Suppressor macrophage treated with lipopolysaccharide for 4 hours (primary cell): ENCODE measurements at places on chromosomes 12 and 14.

GRCh38 chr12:46391630-46392029 lies 19.1 kb upstream of the SLC38A2 start:
- DNase-seq: no peak

- no peak for DNase-seq
Observed at GRCh38 chr14:35940291-35940690, 114.2 kb downstream of the BRMS1L start.

DNA sequence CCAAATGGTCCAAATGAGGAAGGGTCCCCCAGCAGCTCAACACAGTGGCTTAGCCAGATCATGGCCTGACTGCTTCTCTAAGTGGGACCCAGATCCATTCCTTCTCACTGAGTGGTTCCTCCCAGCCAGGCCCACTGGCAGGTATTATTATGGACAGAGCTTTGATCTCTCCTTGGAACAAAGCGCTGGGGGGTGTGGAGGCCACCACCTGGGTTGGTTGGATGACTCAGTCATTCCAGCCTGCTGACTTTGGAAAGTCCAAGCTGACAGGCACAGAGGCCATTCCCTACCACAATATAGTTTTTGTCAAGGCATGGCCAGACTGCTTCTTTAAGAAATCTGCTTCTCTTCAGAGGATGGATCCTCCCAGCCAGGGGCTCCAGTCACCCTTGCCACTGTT lies 341.1 kb downstream of the BTG1 start:
- DNase-seq: no peak

DNA sequence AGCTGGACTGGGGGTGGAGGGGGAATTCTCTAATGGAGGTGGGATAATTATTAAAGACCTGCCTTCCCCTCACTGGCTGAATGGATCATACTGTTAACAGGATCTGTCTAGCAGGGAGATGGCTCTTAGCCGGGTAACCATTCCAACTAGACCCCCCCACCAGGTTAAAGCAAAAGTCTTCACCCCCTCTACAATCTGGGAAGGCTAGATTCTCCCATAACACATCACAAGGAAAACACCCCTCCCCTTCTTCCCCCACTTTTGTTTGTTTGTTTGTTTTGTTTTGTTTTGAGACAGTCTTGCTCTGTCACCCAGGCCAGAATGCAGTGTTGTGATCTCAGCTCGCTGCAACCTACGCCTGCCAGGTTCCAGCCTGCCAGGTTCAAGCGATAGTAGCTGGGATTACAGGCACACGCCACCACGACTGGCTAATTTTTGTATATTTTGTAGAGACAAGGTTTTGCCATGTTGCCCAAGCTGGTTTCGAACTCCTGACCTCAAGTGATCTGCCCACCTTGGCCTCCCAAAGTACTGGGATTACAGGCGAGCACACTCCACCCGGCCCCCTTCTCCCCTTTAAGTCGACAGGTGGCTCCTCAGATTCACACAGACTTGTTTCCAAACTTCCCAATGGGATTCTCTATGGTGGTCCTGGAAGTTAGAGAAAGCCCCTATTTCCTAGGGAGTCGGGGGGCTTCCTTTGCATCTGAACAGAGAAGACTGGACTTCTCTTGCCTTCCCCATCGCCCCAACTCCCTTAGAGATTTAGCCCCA lies 3.5 kb upstream of the BAZ2A start:
- DNase-seq: no peak

GRCh38 chr14:71585361-71585760 lies 346.9 kb upstream of the RGS6 start:
- DNase-seq: no peak

DNA sequence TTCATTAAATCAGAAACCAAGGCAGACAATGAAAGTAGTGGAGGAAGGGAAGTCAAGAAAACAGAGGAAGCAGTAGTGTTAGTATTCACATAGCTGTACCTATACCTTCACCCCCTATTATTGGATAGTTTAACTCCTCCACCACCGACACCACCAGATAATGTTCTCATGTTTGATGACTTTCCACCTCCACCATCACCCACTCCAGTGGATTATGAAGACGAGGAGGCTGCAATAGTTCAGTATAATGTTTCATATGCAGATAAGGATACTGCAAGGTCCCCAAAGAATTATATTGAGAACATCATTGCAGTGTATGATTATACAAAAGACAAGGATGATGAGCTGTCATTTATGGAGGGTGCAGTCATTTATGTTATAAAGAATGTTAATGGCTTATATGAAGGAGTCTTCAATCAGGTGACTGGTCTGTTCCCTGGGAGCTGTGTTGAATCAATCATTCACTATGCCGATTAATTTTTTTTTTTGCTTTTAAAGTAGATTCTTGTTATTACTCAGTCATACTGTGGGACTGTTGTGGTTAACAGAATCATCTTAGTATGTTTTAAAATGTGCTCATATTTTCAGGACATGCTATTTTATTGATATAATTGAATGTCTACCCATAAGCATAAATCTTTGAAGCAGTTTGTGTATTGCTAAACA lies 32.2 kb upstream of the KTN1 start:
- DNase-seq: no peak

DNA sequence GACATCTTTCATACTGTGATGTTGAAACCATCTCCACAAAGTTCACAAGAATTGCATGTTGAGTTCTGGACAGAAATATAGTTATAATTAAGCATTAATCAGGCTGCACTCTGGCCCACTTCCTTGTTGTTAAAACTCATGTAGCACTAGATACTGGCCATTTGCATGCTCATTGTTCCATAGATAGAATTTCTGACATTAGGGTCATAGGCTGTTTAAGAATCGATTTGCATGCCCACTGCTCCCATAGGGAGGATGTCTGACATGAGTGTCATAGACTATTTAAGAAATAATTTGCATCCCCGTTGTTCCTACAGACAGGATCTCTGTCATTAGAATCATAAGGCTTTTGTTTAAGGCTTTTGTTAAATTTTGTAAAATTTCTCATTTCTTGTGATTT lies 50.2 kb downstream of the MYF5 start:
- no peak for DNase-seq

- no peak for DNase-seq
Observed at GRCh38 chr12:68557011-68557730, 53.5 kb upstream of the RAP1B start.

DNA sequence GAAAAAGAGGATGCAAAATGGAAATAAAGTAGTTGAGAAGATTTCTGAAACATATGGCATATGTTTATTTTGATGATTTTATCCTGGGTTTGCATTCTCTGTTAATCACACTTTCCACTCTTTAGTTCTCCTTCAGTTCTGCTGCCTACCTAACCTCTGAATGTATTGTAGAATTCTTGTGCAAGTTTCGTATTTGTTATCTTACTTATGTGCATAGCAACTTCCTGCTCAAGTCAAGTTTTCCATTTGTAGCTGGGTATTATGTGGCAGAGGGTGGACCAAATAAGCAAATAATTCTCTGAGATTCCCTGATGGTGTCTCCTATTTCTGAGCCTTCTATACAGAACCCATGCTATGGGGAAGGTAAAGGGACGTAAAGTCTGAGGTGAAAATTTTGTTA lies 381.6 kb downstream of the FOXG1 start:
- DNase-seq: no peak
